ENCODE measurements at places on chromosomes 7 and 10.

DNA sequence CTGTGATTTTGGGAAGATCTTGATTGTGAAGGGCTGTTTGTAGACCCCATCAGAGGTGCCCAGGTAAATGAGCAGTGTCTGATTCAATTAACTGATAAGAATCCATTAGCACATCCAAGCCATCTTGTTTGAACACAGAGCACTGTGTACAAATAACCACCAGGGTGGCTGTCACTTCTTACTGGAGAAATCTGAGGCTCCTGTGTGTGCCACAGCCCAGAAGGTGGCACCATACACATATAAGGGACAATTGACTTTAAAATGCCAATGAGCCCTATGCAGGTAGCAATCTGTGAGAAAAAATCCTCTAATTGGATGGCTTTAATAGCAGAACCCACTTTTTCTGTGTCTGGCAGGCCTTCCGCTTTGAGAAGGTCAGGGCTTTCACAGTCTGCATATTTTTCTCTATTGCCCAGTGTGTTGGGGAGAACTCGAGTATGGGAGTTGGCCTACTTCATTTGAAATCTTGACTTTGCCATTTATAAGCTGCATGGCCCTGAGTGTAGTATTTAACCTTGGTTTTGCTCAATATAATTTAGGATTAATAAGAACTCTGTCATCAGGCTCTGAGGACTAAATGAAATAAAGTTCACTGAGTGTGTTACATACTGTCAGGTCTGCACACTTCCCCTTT lies 517.4 kb downstream of the CCSER2 start:
- DNase-seq = peak; percentile 63

- peak; percentile 98 for DNase-seq
Observed at GRCh38 chr7:133252858-133253518, at the start of gene EXOC4. Gene EXOC4 (plus strand): TSS chr7:133253078.

DNA sequence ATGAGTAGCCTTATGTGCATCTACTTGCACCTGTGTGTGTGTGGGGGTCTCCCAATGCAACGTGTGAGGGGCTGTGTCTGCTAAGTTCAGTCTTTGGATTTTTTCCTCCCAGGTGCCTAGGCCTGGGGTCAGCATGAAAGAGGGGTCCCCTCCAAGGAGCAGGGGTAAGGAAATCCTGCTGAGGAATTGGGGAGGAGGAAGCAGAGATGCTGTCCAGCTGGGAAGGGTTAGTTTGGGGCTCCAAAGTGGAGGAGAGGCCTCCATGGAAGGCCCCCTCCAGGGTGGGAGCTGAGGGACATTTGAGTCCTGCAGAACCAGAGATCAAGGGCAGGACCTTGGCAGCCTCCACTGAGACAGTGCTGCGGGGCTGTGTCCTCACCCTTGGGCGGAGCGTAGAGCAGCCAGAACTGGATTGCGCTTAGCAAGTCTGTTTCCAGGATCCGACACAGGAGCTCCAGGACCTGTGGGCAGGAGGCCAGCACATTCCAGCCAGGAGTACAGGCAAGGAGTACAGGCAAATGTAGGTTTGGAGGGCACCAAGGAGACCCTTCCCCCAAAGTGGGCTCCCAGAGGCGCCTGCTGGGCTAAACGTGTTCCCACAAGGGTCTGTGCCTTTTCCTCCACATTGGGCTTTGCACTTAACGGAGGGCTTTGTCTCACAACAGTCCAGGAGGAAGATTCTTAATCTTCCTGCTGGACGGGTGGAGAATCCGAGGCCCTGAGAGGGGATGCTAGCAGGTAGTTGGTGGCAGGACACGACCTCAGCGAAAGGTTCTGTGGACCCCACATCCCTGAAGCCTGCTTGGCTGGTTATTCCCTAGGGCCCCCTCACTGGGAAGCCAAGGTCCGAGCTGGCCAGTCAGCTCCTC lies 10.1 kb downstream of the TBATA start:
- DNase-seq = peak; percentile 32

- peak; percentile 78 for DNase-seq
Observed at GRCh38 chr7:108010377-108010776, 7.4 kb upstream of the LAMB1 start.

- DNase-seq = no peak
Observed at GRCh38 chr10:61120805-61121204, 176.8 kb upstream of the RHOBTB1 start.

DNA sequence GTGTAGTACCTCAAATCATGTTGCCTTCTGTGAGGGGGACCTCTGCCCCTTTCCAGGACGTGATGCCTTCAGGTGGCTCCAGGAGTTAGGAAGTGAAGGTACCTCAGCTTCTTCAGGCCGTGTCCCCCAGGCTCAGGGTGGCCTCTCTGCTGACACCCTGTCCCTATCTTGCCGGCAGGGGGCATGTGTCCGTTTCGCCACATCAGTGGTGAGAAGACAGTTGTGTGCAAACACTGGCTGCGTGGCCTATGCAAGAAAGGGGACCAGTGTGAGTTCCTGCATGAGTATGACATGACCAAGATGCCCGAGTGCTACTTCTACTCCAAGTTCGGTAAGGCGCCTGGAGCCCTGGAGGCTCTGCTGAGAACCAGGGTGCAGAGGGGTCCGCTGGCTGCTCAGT lies 9.2 kb downstream of the CPSF4 start:
- no peak for DNase-seq

DNA sequence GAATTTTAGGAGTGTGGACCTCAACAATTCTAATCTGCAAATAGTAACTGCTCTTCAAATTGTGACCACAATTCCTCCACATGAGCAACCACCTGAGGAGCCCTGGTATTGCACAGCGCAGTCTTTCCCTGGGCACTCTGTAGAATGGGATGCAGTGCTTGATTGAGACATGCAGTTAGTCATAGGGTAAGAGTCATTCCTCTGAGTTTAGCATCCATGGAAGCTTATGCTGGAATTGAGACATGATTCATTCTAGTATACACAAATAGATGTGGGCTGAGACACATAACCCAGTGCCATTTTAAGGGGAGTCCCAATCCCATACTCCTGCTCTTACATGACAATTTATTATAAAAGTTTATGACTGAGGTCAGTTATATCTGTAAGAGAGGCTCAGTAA lies 582.3 kb upstream of the CNTNAP2 start:
- peak; percentile 36 for DNase-seq

- no peak for DNase-seq
Observed at GRCh38 chr10:128498746-128499145, 372.5 kb upstream of the MKI67 start.

DNA sequence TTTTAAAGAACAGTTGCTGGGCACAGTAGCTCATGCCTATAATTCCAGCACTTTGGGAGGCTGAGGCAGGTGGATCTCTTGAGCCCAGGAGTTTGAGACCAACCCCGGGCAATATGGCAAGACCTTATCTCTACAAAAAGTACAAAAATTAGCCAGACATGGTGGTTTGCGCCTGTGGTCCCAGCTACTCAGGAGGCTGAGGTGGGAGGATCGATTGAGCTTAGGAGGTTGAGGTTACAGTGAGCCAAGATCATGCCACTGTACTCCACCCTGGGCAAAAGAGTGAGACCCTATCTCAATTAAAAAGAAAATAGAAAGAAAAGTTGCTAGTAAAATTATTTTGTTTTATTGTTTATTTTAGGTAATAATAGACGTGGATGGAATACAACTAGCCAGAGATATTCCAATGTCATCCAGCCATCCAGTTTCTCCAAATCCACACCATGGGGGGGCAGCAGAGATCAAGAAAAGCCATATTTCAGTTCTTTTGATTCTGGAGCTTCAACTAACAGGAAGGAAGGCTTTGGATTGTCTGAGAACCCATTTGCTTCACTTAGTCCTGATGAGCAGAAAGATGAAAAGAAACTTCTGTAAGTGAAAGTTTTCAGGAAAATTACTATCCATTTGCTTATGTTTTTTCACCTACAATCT lies 3.0 kb downstream of the NUP42 start:
- DNase-seq = peak; percentile 57

GRCh38 chr10:120458432-120458831 lies 1.4 kb downstream of the PLPP4 start:
- DNase-seq = no peak

GRCh38 chr10:129809431-129809830 lies 154.6 kb downstream of the EBF3 start:
- DNase-seq = no peak

DNA sequence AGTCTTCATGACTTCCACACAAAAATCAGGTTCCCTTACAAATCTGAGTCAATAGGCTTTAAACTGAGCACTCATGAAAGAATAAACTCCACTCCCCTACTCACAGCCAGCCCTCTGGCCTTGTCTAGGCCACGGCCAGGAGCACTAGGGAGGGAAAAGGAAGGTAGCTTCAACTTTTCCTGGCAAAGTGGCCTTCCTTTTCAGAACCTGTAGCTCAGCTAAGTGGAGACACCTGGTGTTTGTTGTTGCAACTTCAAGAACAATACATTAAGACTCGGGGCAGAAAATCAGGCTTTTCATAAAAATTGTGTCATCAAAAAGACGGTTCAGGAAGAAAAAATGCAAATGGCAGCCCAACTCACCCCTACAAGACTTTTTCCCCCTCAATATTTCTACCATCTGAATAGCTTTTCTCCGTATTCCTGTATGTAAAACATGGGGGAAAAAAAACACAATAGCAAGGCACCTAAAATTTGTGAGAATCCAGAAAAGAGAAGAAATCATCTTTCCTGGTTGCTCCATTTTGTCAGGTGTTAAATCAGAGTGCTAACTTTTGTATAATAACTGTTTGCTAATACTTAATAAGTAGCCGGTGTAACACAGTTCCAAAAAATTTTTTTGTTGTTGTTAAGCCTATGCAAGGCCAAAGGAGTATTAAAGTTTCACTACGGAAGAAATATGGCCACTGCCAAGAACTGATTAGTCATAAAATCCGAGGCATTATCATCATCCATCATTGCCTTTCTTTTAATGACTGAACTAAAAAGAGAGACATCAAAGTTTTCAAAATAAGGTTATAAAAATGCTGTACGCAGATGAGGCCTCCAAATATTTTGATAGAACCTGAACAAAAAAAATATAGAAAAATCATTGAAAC lies 66.2 kb upstream of the ARID5B start:
- DNase-seq = peak; percentile 83

GRCh38 chr7:148242294-148242821 lies 348.2 kb upstream of the C7orf33 start:
- DNase-seq = peak; percentile 82

DNA sequence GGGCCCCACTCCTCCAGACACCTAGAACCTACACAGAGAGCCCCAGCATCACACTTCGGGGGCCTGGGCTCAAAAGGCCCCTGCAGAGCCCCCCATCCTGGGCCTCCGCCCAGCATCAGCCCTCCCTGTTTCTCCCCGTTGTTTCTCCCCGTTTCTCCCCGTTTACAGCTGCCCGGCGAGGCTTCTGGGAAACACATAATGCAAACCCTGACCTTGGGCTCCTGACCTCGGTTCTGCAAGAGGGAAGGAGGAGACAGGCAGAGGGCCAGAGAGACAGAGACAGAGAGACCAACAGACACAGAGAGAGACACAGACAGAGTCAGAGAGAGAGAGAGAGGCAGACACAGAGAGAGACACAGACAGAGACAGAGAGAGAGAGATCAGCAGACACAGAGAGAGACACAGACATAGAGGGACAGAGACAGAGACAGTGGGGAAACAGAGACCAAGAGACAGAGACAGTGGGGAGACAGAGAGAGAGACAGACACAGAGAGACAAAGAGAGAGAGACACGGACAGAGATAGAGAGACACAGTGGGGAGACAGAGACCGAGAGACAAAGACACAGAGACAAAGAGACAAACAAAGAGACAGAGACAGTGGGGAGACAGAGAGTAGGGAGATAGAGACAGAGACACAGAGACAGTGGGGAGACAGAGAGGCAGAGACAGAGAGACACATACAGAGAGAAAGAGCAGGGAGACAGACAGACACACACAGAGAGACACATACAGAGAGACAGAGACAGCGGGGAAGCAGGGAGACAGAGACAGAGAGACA lies 12.5 kb downstream of the VENTX start:
- DNase-seq = no peak

DNA sequence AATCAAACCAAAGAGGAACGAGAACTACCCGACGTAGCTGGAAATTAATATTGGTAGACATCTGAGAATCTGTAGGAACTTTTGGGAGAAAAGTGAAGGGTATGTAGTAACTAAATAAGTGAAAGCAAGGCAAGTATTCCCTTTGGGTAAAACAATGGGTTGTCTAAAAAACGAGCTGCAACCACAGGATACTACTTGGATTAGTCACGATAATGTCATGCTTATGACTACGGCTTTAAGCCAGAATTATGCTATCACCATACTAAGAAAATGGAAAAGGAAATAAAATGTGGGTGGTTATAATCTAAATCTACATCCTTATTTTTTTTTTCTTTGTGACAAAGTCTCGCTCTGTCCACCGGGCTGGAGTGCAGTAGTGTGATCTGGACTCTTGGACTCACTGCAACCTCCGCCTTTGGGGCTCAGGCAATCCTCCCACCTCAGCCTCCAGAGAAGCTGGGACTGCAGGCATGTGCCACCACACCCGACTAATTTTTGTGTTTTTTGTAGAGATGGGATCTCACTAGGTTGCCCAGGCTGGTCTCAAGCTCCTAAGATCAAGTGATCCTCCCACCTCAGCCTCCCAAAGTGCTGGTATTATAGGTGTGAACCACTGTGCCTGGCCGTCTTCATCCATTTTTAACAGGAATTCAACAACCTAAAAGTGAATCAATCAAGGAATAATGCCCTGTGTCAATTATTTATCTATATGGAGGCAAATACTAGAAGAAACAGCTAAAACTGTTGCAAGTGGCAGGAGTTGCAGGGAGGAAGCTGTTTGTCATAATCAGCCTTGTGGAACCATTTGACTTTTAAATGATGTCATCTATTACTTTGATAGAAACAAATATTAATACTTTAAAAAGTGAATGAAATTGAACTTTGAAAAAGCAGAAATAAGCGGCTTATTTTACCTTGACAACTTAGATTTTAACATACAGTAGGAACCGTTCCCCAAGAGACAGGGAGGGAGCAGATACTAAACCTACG lies 189.3 kb downstream of the PRPF18 start:
- peak; percentile 68 for DNase-seq

- DNase-seq = no peak
Observed at GRCh38 chr7:50265968-50266634, 38.4 kb upstream of the IKZF1 start.

DNA sequence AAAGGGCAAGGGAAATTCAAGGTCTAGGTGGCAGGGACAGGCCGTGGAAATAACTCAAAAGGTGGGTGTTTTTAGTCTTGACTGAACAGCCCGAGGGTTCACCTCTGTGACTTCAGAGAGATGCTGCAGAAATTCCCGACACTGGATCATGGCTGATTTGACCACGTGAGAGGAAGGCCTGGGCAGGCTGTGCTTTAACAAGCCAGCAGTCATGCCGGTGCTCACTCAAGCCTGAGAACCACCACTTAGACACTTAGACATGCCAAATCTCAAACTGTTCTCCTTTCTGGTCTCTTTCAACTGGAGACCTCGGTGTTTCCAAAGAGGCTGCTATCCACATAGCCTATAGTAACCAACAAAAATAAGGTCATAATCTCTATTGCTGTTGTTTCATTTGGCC lies 15.4 kb downstream of the TECTB start:
- DNase-seq = peak; percentile 45

DNA sequence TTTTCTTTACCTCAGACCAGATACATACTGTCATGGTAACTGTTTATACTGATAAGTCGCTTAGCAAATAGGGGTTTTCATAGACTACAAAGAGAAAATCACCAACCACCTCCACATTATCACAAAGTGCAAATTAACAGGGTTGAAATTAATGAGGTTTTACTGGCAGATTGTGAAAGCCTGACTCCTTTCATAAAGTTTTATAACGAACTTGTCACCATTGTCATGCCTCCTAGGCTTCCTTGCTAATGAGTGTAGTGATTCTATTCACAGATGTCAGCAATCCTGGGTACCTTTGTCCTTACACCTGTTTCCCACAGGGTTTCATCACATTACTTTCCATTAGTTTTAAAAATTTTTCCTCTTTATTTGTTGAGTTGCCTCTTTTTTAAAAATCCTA lies 142.3 kb upstream of the PTN start:
- no peak for DNase-seq
